ENCODE measurements at places on chromosomes 1 and 21. TPM values are rescaled to one million over a fixed set of nuclear protein-coding genes. Genes with fewer than 3 reads are reported as not detected.

Gene TFB2M
- 8.4 TPM for polyA plus RNA-seq

Gene TRIM67
- not detected for polyA plus RNA-seq

Gene SPRR2B
- polyA plus RNA-seq: not detected

Gene FOXO6
- 0.05 TPM for polyA plus RNA-seq

Gene NECTIN4
- polyA plus RNA-seq: 0.29 TPM

Gene CELA2B
- polyA plus RNA-seq: not detected

Gene SEMA4A
- polyA plus RNA-seq: 1.5 TPM

Gene ATAD3C
- not detected for polyA plus RNA-seq

Gene NFASC
- polyA plus RNA-seq: not detected

Gene SLFNL1
- 0.14 TPM for polyA plus RNA-seq

Gene GPR52
- 0.33 TPM for polyA plus RNA-seq

Gene FBXO2
- polyA plus RNA-seq: 0.89 TPM

Gene SNRPE
- polyA plus RNA-seq: 161 TPM

Gene SGIP1
- polyA plus RNA-seq: 30.9 TPM

Gene FNDC5
- polyA plus RNA-seq: 0.14 TPM

Gene TMEM35B
- 46.2 TPM for polyA plus RNA-seq

Gene PFKFB2
- polyA plus RNA-seq: 0.70 TPM

Gene FMO3
- polyA plus RNA-seq: not detected

Gene RGS18
- polyA plus RNA-seq: not detected

Gene ATP6V1G3
- polyA plus RNA-seq: not detected

Gene LYPD8
- not detected for polyA plus RNA-seq

Gene SPRR5
- not detected for polyA plus RNA-seq

Gene A3GALT2
- polyA plus RNA-seq: 0.11 TPM

Gene RNU1-2
- polyA plus RNA-seq: under 0.01 TPM

Gene ZNF326
- polyA plus RNA-seq: 13.1 TPM

Gene BLACAT1
- not detected for polyA plus RNA-seq

Gene TNFRSF25
- polyA plus RNA-seq: 52.9 TPM

Gene DDAH1
- polyA plus RNA-seq: 44.0 TPM

Gene SELE
- polyA plus RNA-seq: 1.5 TPM

Gene DMBX1
- polyA plus RNA-seq: not detected

Gene INTS3
- 61.9 TPM for polyA plus RNA-seq

Gene VPS13D
- polyA plus RNA-seq: 13.6 TPM

Gene ERICH3
- polyA plus RNA-seq: not detected

Gene FCRL6
- 0.06 TPM for polyA plus RNA-seq

Gene FCRL1
- polyA plus RNA-seq: not detected

Gene FRRS1
- 1.1 TPM for polyA plus RNA-seq

Gene DDX20
- 4.1 TPM for polyA plus RNA-seq

Gene BPNT1
- 22.9 TPM for polyA plus RNA-seq

Gene JAK1
- 68.8 TPM for polyA plus RNA-seq

Gene FAM151A
- not detected for polyA plus RNA-seq
